ENCODE measurements at places on chromosomes 5 and 9.

DNA sequence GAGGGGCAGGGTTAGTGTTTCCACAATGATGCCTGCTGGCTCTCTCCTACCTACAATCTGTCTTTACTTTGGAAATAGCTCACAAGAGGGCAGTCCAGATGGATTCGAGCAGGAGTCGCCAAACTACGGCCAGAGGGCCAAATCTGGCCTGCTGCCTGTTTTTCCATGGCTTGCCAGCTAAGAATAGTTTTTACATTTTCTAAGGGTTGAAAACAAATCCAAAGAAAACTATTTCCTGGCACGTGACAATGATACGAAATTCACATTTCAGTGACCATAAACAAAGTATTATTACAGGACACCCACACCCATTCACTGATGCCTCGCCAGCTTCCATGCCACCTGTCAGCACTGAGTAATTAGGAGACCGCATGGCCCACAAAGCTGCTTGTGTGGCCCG lies 162.9 kb upstream of the WWC1 start:
- no peak for DNase-seq

DNA sequence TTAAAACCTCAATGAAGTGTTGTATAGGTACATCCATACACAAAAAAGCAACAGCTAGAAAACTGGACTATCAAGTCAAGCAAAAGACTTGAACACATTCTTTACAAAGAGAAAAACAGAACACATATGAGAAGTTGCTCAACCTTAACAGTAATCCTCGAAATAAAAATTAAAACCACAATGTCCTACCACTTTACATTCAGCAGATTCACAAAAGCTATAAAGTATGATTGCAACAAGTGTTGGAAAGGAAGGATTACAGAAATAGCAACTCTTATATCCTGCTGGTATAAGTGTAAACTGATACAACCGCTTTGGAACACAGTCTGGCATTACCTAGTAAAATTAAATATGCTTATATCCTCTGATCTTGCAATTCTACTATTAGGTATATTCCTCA lies 28.5 kb upstream of the GOLGA1 start:
- DNase-seq: no peak

DNA sequence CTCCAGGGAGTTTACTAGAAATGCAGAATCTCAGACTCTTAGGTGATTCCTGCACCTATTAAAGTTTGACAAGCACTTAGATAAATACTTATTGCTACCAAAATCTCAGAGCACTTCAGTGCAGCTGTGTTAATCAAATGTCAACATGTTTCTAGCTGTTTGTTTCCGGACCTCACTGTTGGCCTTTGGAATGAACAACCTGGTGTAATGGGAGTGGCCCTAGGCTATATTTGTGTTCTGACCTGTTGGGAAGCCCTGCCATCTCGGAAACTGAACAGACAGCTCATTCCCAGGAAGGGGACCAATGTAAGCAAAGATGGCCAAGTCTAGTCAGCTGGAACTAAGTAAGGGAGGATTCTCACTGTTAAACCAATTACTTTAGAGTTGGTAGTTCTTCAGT lies 145.0 kb upstream of the SLC28A3 start:
- DNase-seq: no peak

DNA sequence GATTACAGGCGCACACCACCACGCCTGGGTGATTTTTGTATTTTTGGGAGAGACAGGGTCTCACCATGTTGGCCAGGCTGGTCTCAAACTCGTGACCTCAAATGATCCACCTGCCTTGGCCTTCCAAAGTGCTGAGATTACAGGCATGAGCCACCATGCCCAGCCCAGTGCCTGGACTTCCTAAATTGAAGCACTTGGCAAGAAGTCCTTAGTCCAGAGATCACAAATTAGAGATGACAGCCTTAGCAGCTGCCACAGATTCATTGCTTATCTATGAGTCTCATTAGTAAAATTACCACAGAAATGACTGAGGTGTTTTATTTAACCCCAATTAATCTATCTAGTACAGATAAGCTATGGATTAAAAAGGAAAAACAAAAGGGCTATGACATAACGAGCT lies 19.2 kb downstream of the EFCAB9 start:
- DNase-seq: no peak

DNA sequence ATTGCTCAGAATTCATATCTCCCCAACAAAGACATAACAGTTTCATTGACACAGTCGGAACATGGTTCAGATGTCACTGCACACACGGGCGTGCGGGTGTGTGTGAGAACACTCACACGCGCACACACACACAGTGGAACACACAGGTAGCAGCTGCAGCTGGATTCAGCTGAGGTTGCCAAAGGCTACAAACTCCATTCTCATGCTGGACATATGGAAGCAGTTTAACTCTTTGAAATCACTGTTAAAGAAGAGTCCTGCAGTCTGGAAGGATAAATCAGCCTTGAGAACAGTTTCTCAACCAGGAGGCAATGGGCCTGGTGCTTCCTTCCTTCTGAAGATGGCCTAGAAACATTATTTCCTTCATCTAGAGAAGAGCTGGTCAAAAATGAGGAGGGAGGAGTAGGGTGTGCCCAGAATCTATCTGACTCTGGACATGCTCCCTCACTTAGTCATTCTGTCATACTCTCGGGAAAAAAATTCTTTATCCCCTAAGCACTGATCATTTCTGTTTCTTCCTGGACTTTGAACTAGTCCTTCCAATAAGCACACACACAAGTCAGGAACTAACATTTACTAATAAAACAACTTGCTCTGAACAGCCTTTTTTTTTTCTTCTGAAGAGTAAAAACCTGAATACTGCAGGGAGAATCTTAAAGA lies 160.6 kb downstream of the ZDHHC21 start:
- no peak for DNase-seq

DNA sequence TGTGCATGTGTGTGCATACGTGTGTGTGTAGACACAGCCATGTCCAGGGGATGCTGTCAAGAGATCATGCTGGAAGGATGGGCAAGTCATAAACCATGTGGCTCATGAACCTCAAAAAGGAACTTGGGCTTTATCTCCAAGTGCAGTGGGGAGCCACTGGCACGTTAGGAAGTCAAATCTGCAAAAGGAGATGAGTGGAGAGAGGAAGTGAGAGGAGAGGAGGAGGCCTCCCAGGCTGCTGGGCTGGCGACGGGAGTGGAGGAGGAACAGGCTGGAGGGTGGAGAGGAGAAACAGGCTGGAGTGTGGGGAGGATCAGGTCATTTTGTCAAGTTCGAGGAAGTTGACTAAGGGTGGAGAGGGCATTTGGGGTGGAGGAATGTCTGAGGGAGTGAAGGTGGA lies 29.2 kb upstream of the TIFAB start:
- no peak for DNase-seq

- DNase-seq: no peak
Measured at GRCh38 chr5:167639766-167640165, 651.7 kb upstream of the WWC1 start.

- no peak for DNase-seq
Measured at GRCh38 chr9:37442556-37442955, 20.1 kb downstream of the GRHPR start.

DNA sequence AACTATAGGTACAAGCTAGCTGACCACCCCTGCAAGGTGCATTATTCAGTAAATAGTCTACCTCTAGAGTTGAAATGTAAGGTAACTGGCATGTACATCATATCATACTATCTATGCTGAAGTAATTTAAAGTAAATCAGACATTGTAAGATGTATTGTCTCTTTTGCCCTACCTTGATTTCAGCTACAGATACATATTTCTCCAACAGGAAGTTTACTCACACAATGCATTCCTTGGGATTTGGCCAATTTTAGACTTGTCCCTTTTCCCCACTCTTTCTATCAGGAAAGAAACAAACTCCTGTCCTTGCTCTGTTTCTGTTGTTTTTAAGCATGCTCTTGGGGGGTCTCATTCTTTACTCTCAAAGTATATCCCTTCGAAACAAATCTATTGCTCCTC lies 58.5 kb upstream of the TSLP start:
- no peak for DNase-seq

GRCh38 chr5:73668486-73669111 lies 42.6 kb downstream of the ARHGEF28 start:
- no peak for DNase-seq

GRCh38 chr5:90878081-90878480 lies 319.5 kb downstream of the ADGRV1 start:
- DNase-seq: no peak

- no peak for DNase-seq
Measured at GRCh38 chr9:3795556-3795955, 269.8 kb upstream of the RFX3 start.

DNA sequence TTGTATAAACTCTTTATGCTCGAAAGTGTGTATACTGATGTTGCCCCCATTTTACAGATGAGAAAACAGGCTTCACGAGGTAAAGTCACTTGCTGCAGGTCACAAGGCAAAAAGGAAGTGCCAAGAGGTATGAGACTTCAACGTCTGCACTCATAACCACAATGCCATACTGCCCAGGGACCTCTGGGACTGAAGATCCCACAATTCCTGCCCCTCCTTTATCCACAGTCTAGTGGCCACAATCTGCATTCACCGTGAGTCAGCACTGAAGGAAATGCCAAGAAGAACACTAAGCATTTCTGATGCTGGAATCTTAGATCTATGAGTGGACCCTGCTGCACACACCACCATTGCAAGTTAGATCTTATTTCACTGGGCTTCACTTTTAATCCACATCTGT lies 37.3 kb downstream of the MED27 start:
- DNase-seq: no peak

GRCh38 chr5:130068988-130069387 lies 164.7 kb downstream of the CHSY3 start:
- no peak for DNase-seq

- DNase-seq: no peak
Measured at GRCh38 chr5:113487416-113487780, 855 bp downstream of the MCC start.

- DNase-seq: no peak
Measured at GRCh38 chr9:83472764-83473163, 65.4 kb downstream of the FRMD3 start.

DNA sequence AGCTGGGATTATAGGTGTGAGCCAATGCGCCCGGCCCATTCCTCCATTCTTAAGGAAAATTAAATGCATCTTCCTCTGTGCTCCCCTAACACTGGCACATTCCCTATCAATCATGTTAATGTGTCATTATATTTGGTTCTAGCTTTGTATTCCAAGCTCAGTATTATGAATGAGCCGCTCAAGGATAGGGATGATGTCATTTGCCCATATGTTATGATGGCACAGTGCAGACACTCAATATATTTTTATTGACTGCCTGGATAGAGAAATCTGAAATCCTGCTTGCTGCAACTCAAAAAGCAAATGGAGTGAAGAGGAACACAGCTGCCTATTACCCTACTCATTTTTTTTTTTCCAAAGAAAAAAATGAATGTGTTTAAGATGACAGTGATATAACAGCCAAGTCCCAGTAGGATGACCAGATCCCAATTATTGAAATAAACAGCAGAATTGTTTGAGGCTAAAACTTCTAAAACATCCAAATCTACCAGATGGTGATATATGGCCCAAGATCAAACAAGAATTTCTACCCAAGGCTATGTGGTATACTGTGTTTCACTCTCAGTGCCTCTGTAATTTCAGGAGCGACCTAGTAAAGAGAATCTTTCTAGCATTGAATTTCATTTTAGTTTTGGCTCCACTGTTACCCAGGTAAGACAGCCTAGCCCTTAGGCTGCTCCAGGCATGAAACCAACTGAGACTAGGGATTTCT lies 16.3 kb downstream of the SUSD1 start:
- DNase-seq: no peak

GRCh38 chr9:88498880-88499279 lies 36.1 kb upstream of the NXNL2 start:
- DNase-seq: no peak

Measured in stimulated activated CD4-positive, alpha-beta T cell treated with anti-CD3 and anti-CD28 coated beads, Interleukin-2, amount 100 ng/mL, for 48 hours (primary cell).